ENCODE measurements at places on chromosomes 7 and 10. TPM values are rescaled to one million over a fixed set of nuclear protein-coding genes. Genes with fewer than 3 reads are reported as not detected.

DNA sequence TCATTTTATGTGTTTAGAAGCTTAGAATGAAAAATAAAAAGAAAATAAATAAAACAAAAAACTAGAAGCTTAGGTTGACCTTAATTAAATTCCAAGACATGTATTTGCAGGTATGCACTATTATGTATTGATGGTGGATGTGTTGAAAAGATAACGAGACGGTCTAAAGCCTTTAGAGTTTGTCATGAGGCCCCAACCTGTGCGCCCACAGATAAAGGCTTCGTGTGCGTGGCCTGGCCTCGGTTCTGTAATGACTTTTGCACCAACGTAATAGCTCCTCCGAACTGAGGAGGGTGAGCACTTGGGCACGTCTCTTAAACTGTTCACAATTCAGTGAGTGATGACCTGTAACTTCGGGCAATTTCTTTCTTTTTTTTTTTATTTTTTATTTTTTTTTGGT is 43.7 kb upstream of the NCAPG2 start:
- no peak for DNase-seq
- H3K27ac ChIP-seq, result no peak overlapping the region
- H3K27me3 ChIP-seq, result no peaks in the 10 kb centered on the region
- no peaks in the 10 kb centered on the region for H3K36me3 ChIP-seq
- H3K4me1 ChIP-seq, result no peaks in the 10 kb centered on the region

TBATA gene
- total RNA-seq, result not detected

DNA sequence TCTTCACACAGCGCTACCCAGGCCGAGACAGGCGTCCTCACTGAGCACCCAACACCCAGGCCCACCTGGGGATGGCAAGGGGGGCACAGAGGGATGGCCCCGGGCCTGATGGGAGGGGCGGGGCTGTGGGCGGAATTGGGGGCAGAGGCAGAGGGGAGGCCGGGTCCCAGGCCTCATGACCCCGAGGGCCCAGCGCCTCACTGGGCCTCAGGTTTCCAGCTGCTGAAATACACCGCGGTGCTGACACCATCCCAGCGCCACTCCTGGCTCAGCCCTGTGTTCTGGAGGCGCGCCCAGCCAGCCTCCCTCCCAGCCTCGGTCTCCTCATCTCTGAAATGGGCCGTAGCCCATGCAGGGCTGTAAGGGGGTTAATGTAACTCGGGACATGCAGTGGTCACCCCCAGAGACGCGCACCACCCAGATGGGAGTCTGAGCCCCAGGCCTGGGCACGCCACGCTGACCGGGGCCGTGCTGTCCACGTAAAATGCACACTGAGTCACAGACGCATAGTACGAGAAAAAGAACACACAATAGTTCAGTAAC is 82.3 kb downstream of the UNCX start:
- no peak overlapping the region for H3K27ac ChIP-seq
- DNase-seq, result no peak
- no peaks in the 10 kb centered on the region for H3K36me3 ChIP-seq

SRGN gene
- total RNA-seq, result 168 TPM

DNA sequence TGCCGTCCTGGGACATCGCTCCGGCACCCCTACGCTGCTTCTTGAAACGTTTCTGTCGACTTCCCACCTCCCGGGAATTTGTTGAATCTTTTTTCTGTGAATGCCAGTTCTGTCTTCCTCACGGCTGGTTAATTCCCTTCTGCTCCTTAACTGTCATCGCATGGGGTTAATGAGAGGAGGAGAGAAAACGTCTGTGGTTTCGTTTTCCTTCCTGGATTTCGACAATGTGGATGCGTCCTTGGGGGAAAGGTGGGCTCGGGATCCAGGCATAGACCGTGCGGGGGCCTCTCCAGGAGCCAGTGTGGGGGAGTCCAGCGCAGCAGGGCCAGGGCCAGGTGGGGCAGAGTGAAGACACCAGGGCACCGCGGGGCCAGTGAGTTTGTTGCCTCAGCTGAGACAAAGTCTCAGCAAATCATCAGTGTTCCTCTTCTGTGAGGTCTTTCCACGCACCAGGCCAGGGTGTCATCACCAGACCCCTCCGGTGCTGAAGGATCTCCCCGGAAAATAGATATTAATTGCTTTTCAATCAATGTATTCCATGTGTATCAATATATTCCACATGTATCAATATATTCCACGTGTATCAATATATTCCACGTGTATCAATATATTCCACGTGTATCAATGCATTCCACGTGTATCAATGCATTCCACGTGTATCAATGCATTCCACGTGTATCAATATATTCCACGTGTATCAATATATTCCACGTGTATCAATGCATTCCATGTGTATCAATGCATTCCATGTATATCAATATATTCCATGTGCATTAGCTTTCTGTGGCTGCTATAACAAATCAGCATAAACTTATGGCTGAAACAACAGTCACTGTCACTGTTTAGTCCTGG is 33.7 kb upstream of the CFAP46 start:
- no peak overlapping the region for H3K27ac ChIP-seq
- H3K36me3 ChIP-seq, result no peaks in the 10 kb centered on the region
- peak; percentile 64 for DNase-seq
- H3K4me3 ChIP-seq, result no peak overlapping the region
- H3K27me3 ChIP-seq, result no peaks in the 10 kb centered on the region

HOXA11 gene
- total RNA-seq, result 0.81 TPM

CEP41 gene
- total RNA-seq, result 6.2 TPM

GRCh38 chr7:138025215-138026186 is 23.6 kb upstream of the CREB3L2 start:
- H3K27ac ChIP-seq, result no peak overlapping the region
- H3K4me1 ChIP-seq, result no peaks in the 10 kb centered on the region
- H3K4me3 ChIP-seq, result no peak overlapping the region
- H3K27me3 ChIP-seq, result no peaks in the 10 kb centered on the region
- no peaks in the 10 kb centered on the region for H3K36me3 ChIP-seq

LIPJ gene
- total RNA-seq, result not detected

DOCK4 gene
- total RNA-seq, result 34.2 TPM

NUTM2A gene
- total RNA-seq, result 1.0 TPM

GJD4 gene
- not detected for total RNA-seq

- no peaks in the 10 kb centered on the region for H3K27me3 ChIP-seq
- no peaks in the 10 kb centered on the region for H3K36me3 ChIP-seq
- H3K4me1 ChIP-seq, result no peaks in the 10 kb centered on the region
- DNase-seq, result no peak
- no peak overlapping the region for H3K4me3 ChIP-seq
Measured at GRCh38 chr10:47049906-47050305, 138.7 kb downstream of the PTPN20 start.

- H3K36me3 ChIP-seq, result no peaks in the 10 kb centered on the region
- no peak within 1 kb of the TSS for H3K27ac ChIP-seq
- DNase-seq, result no peak
- H3K4me1 ChIP-seq, result no peaks in the 10 kb centered on the region
- H3K27me3 ChIP-seq, result no peaks in the 10 kb centered on the region
Measured at GRCh38 chr7:136868496-136869000, at the start of gene CHRM2. CHRM2 (plus strand) TSS chr7:136868652; CDS start chr7:137014866, 146,214 bp downstream.

DNA sequence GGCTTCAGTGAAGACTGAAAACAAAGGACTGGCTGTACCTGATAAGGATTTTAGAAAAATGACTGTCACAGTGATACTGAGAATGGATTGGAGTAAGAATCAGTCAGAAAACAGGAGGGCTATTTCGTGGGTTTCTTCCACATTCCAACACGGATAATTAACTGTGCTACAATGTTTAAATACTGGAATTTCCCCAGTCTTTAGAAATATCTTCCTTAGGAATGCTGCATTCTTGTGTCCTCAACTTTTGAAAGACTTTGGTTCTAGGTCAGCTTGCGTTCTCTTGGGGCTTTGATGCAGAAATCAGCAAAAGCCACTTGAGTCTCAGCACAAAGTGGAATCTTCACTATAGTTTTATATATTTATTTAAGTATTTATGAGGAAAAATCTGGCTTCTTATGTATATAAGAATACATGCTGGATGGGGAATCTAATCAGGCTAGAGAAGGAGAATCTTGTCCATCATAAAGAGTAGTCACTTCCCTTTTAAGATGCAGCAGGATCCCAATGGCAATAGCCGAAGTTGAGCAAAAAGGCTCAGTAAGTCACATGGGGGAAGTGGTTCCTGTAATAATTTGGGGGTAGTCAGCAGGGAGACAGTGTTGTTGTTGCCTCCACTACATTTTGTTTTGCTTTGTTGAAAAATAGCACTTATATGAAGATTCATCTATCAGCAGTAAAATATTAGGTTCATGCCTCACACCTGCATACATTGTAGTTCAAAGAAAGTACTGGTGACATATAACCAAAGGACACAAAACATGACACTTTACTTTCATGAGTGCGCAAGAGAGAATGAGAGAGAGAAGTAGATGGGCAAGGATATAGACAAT is 86.0 kb downstream of the CH25H start:
- H3K36me3 ChIP-seq, result no peaks in the 10 kb centered on the region
- H3K27me3 ChIP-seq, result peaks cover 2% of the 10 kb centered on the region
- H3K27ac ChIP-seq, result no peak overlapping the region

GRCh38 chr7:2796358-2797352 is 47.5 kb downstream of the GNA12 start:
- DNase-seq, result peak; percentile 80
- no peaks in the 10 kb centered on the region for H3K36me3 ChIP-seq
- no peaks in the 10 kb centered on the region for H3K4me1 ChIP-seq
- H3K27ac ChIP-seq, result no peak overlapping the region

POMZP3 gene
- 8.1 TPM for total RNA-seq

TRA2A gene
- 74.9 TPM for total RNA-seq

LIMK1 gene
- 18.9 TPM for total RNA-seq

GRCh38 chr7:25025218-25025671 is 45.3 kb upstream of the OSBPL3 start:
- no peak overlapping the region for H3K4me3 ChIP-seq
- H3K36me3 ChIP-seq, result no peaks in the 10 kb centered on the region
- no peak for DNase-seq
- H3K27ac ChIP-seq, result no peak overlapping the region
- no peaks in the 10 kb centered on the region for H3K4me1 ChIP-seq
- H3K27me3 ChIP-seq, result no peaks in the 10 kb centered on the region

C10orf53 gene
- total RNA-seq, result not detected

HOXA2 gene
- 4.7 TPM for total RNA-seq

DNA sequence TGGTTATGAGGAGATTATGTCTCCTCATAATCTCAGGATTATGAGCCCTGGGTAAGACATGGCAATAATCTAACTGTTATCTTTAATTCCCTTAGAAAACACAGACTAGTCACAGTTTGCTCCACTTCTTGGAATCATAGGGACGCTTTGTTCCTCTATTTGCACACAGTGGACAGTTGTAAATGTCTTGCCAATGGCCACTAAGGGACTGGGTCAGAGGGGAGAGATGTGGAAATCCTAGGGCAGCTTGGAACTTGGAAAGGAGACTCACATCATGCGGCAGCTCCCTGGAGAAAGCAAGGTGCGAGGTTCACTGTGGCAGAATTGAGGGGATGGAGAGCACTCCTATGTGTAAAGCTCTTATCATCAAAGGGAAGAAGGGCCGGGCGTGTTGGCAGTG is 266.1 kb downstream of the PRPF18 start:
- DNase-seq, result no peak
- no peaks in the 10 kb centered on the region for H3K27me3 ChIP-seq
- H3K36me3 ChIP-seq, result no peaks in the 10 kb centered on the region
- H3K4me1 ChIP-seq, result no peaks in the 10 kb centered on the region
- H3K4me3 ChIP-seq, result no peak overlapping the region

DNA sequence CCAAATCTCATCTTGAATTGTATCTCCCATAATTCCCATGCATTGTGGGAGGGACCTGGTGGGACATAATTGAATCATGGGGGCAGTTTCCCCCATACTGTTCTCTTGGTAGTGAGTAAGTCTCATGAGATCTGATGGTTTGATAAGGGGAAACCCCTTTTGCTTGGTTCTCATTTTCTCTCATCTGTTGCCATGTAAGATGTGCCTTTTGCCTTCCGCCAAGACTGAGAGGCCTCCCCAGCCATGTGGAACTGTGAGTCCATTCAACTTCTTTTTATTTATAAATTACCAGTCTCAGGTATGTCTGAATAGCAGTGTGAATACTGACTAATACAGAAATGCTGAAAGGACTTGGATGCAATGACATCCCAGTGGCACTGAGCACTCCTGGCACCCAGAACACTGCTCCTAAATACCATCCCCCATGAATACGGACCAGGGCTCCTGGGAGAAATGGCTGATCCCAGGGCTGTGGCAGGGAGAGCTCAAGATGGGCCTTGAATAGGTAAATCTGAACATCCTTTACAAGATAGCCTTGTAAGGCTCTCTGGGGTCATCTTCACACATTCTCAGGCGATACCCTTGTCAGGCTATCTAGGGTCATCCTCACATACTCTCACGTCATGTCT is 19.4 kb downstream of the ZFAND2A start:
- peak; percentile 7 for DNase-seq
- H3K36me3 ChIP-seq, result no peaks in the 10 kb centered on the region
- no peak overlapping the region for H3K27ac ChIP-seq
- no peaks in the 10 kb centered on the region for H3K27me3 ChIP-seq

GRCh38 chr7:117848941-117849340 is 24.3 kb downstream of the CTTNBP2 start:
- no peak for DNase-seq
- H3K4me1 ChIP-seq, result no peaks in the 10 kb centered on the region
- H3K27ac ChIP-seq, result no peak overlapping the region
- no peak overlapping the region for H3K4me3 ChIP-seq
- no peaks in the 10 kb centered on the region for H3K36me3 ChIP-seq

LLCFC1 gene
- total RNA-seq, result not detected

- no peak overlapping the region for H3K4me3 ChIP-seq
- DNase-seq, result peak; percentile 57
- H3K27ac ChIP-seq, result no peak overlapping the region
- H3K36me3 ChIP-seq, result peaks cover 7% of the 10 kb centered on the region
- no peaks in the 10 kb centered on the region for H3K4me1 ChIP-seq
Measured at GRCh38 chr7:151131592-151132293, 35.8 kb downstream of the GBX1 start.

GRCh38 chr10:29634105-29634504 is 666 bp downstream of the SVIL start:
- no peaks in the 10 kb centered on the region for H3K27me3 ChIP-seq
- no peaks in the 10 kb centered on the region for H3K36me3 ChIP-seq
- no peak for DNase-seq
- peak overlapping the region; percentile 76 for H3K4me3 ChIP-seq
- H3K4me1 ChIP-seq, result peaks cover 9% of the 10 kb centered on the region

- H3K4me3 ChIP-seq, result no peak overlapping the region
- no peaks in the 10 kb centered on the region for H3K36me3 ChIP-seq
- H3K4me1 ChIP-seq, result no peaks in the 10 kb centered on the region
- no peak for DNase-seq
- no peaks in the 10 kb centered on the region for H3K27me3 ChIP-seq
Measured at GRCh38 chr10:80108576-80109239, 23.8 kb upstream of the PLAC9 start.

OR2A1 gene
- total RNA-seq, result 0.39 TPM

- H3K4me3 ChIP-seq, result no peak overlapping the region
- no peaks in the 10 kb centered on the region for H3K27me3 ChIP-seq
- no peaks in the 10 kb centered on the region for H3K36me3 ChIP-seq
- DNase-seq, result no peak
- no peak overlapping the region for H3K27ac ChIP-seq
Measured at GRCh38 chr10:28186887-28187578, 115.8 kb downstream of the MPP7 start.
